Kidney capillary endothelial cell (primary cell): ENCODE measurements at places on chromosomes 4 and X.

- peak; percentile 46 for DNase-seq
Measured at GRCh38 chr4:55906989-55907388, 41.8 kb upstream of the CEP135 start.

DNA sequence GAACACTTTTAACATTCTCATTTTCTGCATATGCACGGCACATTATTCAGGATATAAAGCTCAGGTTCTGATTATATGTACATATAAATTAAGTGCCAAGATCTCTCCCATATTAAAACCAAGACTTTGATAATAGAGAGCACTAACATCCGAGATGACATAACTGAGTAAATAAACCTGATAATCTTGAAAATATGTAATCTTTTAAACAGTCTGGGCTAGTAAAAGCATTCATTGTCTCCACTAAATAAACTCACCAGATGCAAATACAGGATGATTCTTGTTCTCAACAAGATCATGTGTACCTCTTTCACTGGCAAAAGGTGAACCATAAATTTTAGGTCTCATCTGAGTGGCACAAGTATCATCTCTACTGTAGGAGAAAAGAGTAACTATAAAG is 942.2 kb downstream of the TRAM1L1 start:
- DNase-seq, result no peak

- DNase-seq, result no peak
Measured at GRCh38 chr4:113404841-113405240, 355.4 kb downstream of the ANK2 start.

GRCh38 chrX:86016139-86016538 is 31.2 kb downstream of the CHM start:
- DNase-seq, result no peak

DNA sequence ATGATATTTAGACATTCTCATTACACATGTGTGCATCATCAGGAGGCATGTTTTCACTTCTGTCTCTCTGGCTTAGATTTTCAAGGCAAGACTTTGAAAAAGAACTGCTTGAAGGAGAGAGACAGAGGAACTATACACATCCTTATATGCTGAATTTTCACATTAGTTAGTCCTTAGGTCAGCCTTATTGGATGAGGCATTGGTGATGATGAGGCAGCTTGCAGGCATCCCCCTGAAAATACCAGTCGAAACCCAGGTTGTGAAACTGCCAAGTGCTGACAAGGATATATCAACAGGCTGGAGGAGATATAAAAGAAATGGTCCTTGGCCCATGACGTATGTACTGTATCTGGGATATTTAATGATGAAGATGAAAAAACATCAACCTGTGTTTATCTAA is 297.2 kb upstream of the AADAT start:
- no peak for DNase-seq

GRCh38 chr4:8727546-8728510 is 135.3 kb downstream of the CPZ start:
- DNase-seq, result peak; percentile 28

DNA sequence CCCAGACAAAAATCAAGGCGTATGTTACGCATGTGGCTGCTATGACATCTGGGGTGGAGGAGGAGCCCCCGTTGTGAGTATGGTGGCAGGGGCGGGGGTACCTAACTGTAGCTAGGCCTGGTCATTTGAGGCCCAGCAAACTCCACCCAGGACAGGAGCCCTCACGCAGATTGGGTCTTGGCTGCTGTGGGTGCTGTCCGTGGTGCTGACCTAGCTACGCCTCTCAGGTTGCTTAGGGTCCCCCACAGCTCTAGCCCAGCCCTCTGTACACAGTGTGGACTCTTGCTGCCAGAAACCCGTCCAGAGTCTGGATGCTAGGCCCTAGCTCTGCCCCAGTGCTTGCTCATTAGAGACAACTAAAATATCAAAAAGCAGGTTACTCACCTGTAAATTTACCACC is 146.7 kb upstream of the PSAPL1 start:
- DNase-seq, result no peak
